ENCODE measurements at places on chromosomes 6 and 20. TPM values are rescaled to one million over a fixed set of nuclear protein-coding genes. Genes with fewer than 3 reads are reported as not detected.

The DPPA5 gene
- total RNA-seq, result not detected

The ARFRP1 gene
- total RNA-seq, result 44.3 TPM

The FLRT3 gene
- 0.63 TPM for total RNA-seq

The EHMT2 gene
- 17.4 TPM for total RNA-seq

The EYA2 gene
- total RNA-seq, result 9.1 TPM

The ENPP5 gene
- total RNA-seq, result 2.0 TPM

The DNAH8 gene
- not detected for total RNA-seq

The SLC16A10 gene
- total RNA-seq, result 1.1 TPM

The ECT2L gene
- total RNA-seq, result 4.1 TPM

All from omental fat pad (tissue), 4 donors.